ENCODE measurements at places on chromosomes 5 and 9.

GRCh38 chr5:131644822-131645221, 9.8 kb upstream of the RAPGEF6 start:
- no peak for DNase-seq

DNA sequence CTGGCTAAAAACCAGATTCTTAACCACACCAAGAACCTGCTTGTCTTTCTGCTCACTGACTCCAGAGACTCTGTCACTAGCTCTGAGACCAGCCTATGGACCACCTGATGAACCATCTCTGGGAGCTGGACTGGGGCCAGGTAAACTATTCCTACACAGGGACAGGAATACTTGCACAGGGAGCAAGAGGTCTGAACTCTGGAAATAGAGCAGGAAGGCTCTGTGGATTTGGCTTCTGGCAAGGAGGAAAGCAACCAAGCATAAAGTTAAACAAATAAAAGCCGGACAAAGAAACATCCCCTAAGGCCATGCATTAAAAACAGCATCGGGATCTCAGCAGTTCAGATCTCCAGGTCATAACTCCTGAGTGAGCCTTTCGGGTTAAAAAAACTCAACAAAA, 5.6 kb upstream of the SPARC start:
- no peak for DNase-seq

DNA sequence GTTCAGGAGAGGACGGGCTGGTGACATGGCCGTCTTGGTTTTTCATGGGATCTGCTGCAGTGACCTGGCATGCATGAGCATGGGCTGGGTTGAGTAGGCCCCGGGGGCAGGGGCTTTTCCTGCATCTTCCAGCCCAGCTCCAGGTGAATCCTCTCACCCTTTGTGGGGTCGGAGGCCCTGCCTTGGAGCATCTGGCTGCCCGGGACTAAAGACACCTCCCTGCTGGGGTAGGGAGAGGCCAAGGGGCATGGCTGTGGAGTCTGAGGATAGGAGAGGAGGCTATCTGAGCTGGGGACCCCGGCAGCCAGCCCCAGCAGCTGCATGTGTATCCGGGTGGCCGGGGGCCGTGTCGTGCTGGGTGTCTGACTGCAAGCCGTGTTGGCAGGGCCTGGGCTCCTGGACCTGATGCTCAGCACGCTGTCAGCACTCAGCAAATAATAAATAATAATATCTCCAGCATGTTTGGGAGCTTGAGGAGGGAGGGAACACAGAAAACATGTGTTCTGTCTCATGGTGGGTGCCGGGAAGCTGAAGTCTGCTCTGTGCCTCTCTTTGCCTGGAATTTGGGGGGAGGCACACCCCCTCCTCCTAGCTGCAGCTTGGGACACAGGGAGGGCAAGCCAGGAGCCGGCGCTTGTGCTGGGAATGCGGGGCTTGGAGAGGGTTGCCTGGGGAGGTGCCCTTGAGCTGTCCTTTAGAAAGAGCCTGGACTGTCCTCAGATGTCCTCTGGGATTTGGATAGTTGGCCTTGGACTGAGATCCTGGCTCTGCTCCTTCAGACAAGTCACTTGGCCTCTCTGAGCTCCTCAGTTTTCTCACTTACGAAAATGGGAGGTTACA, 28.4 kb upstream of the PITX1 start:
- no peak for DNase-seq

GRCh38 chr5:32471784-32472183, 27.2 kb upstream of the ZFR start:
- no peak for DNase-seq

- no peak for DNase-seq
Observed at GRCh38 chr9:134065612-134066419, 2.0 kb downstream of the BRD3 start.

GRCh38 chr9:38008168-38009034, 60.6 kb downstream of the SHB start:
- DNase-seq, result no peak

- no peak for DNase-seq
Observed at GRCh38 chr5:143119291-143119769, 284.2 kb downstream of the NR3C1 start.

- DNase-seq, result no peak
Observed at GRCh38 chr5:56964173-56964572, 12.2 kb upstream of the MIER3 start.

GRCh38 chr9:119273984-119274665, 95.1 kb downstream of the BRINP1 start:
- DNase-seq, result no peak

GRCh38 chr9:123928533-123929176, 1.3 kb downstream of the DENND1A start:
- no peak for DNase-seq

DNA sequence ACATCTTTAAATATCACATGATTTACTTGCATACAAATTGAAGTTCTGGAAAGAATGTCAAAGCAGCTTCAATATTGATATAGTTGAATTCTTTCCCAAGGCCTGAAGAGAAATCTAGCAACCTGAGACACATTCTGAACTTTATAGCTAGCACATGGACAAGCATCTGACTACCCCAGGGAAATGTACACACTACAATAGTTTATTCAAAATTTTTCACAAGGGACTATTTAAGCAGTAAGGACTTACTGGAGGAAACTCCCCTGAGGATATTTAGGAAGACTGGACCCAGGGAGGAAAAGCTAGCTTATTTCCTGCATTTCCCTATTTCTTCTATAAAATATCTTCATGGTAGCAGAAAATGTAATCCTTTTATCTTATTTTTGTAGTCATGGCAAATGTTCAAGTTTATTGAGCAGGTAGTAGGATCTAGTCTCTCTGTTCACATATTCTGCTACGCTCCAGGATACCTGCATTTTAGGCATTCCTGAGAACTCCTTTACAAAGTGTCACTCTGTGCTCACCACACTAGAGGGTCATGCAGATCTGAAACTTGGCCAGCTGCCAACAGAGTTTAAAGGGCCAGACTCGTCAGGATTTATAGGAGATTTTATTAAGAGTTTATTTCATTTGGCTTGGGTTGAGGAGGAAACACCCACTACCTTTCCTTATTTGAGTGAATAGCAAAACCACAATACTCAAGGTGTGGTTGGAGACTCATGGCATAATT, 348.4 kb upstream of the FTMT start:
- peak; percentile 30 for DNase-seq

DNA sequence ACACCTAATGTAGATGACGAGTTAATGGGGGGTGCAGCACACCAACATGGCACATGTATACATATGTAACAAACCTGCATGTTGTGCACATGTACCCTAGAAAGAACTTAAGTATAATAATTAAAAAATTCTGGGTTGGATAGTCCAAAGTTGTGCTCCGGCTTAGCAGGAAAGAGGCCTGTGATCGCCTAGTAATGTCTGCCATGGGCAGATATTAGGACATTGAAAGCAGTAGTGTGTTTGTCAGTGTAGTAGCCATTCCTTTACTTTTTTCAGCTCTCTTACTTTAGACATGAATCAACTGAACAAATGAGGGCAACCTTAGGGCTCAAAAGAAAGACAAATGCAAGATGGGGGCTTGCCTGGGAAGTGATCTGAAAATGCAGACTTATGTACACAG, 58.9 kb downstream of the PPARGC1B start:
- DNase-seq, result no peak

- no peak for DNase-seq
Observed at GRCh38 chr9:96720435-96720834, 57.5 kb downstream of the ZNF510 start.

- no peak for DNase-seq
Observed at GRCh38 chr5:17964067-17964466, 329.8 kb downstream of the TAF11L14 start.

DNA sequence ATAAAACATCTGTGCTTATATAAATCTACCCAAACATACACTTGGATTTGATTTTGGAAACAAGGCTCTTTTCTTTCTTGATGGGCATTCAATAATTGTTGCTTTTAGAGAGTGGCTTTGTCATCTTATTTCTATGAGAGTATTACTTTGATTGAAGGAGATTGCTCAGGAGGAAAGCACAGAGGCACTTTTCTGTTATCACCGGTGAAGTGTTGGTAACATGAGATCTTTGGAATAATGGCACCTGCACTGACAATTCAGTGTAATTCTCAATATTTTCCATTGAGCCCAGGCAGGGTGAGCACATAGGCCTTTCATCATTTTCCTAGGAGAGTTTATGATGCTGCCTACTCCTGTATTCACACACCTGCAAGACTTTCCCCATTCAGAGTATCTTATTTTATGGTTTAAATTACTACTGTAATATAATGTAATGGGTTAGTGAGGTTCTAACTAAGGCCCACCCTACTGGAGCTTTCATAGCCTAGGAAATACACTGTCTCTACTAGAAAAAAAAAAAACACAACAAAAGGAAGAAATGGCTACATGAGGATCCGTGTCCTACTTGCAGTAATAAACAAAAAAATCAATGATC, 244.3 kb downstream of the DENND1A start:
- DNase-seq, result no peak

DNA sequence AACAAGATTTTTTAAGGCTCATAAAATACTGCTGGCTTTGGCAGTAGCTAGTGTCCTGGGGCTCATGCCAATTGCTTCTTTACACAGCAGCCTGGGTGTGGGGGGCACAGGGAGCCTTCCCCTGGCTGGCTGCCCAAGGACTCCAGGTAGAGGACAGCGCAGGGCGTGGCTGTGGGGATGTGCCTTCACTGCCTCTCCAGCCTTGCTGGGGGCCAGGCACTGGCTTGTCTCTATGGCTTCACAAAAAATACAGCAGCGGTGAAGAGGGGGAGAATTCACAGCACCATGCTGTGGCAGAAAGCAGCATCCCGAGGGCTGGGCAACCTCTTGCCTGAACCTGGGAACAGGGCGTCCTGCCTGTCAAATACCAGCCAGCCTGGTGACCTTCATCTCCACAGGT, 57.4 kb downstream of the DAP start:
- no peak for DNase-seq

- DNase-seq, result no peak
Observed at GRCh38 chr5:95866435-95867040, 44.0 kb upstream of the GLRX start.

Measured in SK-N-MC (cell line).